ENCODE measurements at places on chromosomes 5 and 9. TPM values are rescaled to one million over a fixed set of nuclear protein-coding genes. Genes with fewer than 3 reads are reported as not detected.

PAEP gene
- total RNA-seq: not detected

KIAA1958 gene
- 10.7 TPM for total RNA-seq

ZMAT2 gene
- 53.9 TPM for total RNA-seq

SPOCK1 gene
- total RNA-seq: not detected

PTGES gene
- 0.39 TPM for total RNA-seq

LRRC70 gene
- 1.1 TPM for total RNA-seq

AQP3 gene
- 2.1 TPM for total RNA-seq

IFNA21 gene
- total RNA-seq: not detected

NDUFAF2 gene
- total RNA-seq: 32.6 TPM

HAVCR2 gene
- total RNA-seq: 48.6 TPM

- no peak overlapping the region for H3K27ac ChIP-seq
- DNase-seq: no peak
- H3K36me3 ChIP-seq: no peaks in the 10 kb centered on the region
- no peaks in the 10 kb centered on the region for H3K4me1 ChIP-seq
- H3K27me3 ChIP-seq: no peaks in the 10 kb centered on the region
Observed at GRCh38 chr5:124461157-124461556, 285.3 kb downstream of the ZNF608 start.

DNA sequence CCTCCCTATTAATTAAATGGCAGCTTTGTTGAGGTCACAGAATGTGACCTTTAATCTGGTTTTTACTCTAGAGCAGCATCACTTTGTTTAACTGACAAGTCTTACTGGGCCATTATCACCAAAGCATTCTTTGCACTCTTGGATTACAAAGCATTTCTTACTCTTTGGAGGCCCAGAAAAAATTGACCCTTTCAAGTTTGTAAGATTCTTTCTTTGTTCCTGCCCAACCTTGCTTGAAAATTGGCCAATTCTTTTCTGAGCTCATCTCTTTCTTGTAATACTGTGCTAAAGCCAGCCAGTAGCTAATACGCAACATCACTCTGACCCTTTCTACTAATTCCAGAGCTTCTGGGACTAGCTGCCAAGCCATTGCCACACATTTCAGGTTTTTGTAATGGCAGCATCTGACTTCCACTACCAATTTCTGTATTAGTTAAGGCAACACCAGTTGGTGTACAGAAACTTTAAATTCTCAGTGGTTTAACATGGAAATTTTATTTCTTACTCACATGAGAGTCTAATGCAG lies 131.6 kb downstream of the PRDM6 start:
- H3K36me3 ChIP-seq: no peaks in the 10 kb centered on the region
- DNase-seq: no peak
- H3K4me3 ChIP-seq: no peak overlapping the region
- H3K27me3 ChIP-seq: no peaks in the 10 kb centered on the region
- no peaks in the 10 kb centered on the region for H3K4me1 ChIP-seq

DNA sequence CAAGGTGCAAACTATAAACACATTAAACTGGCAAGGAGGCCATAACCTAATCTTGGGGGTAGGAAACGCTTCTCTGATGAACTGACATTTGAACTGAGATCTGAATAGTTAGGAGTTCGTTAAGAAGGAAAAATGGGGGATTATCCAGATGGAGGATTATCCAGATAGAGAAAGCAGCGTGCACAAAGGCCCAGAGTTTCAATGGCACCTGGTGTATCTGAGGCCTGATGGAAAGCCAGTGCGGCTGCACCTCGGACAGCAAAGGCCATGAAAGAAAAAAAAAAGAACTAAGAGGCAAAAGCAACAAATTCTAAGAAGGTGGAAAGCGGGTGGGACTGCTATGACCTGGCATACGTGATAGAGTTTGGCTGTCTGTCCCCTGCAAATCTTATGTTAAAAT lies 13.0 kb upstream of the CTNNAL1 start:
- H3K4me3 ChIP-seq: no peak overlapping the region
- no peak for DNase-seq
- H3K4me1 ChIP-seq: no peaks in the 10 kb centered on the region
- H3K36me3 ChIP-seq: peaks cover 27% of the 10 kb centered on the region

GRCh38 chr5:158390577-158390976 lies 531.6 kb upstream of the CLINT1 start:
- H3K4me3 ChIP-seq: no peak overlapping the region
- H3K27me3 ChIP-seq: no peaks in the 10 kb centered on the region
- H3K27ac ChIP-seq: no peak overlapping the region
- no peaks in the 10 kb centered on the region for H3K4me1 ChIP-seq
- no peaks in the 10 kb centered on the region for H3K36me3 ChIP-seq
- DNase-seq: no peak

DNA sequence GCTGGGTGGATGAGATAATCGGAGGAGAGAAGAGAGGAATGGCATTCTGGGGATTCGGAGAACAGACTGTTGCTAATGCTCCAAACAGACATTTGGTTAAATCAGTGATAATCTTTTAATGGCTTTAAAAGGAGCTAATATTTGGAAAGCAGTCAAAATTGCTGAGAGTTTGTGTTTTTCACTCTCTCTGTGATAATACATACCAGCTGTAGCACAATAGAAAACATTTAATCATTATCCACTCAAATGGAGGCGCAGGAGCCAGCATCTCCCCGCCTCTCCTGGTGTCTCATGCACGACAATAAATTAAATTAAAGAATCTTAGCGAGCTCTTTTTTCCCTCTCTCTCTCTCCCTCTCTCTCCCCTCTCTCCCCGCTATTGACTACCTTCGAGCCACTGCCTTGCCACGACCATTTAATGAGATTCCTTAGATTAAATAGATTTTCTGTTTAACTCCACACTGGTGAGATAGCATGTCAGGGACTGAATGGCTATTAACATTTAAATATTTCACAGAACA lies 268.6 kb upstream of the MVB12B start:
- no peak for DNase-seq
- no peak overlapping the region for H3K27ac ChIP-seq
- H3K4me1 ChIP-seq: no peaks in the 10 kb centered on the region
- no peaks in the 10 kb centered on the region for H3K36me3 ChIP-seq

DNA sequence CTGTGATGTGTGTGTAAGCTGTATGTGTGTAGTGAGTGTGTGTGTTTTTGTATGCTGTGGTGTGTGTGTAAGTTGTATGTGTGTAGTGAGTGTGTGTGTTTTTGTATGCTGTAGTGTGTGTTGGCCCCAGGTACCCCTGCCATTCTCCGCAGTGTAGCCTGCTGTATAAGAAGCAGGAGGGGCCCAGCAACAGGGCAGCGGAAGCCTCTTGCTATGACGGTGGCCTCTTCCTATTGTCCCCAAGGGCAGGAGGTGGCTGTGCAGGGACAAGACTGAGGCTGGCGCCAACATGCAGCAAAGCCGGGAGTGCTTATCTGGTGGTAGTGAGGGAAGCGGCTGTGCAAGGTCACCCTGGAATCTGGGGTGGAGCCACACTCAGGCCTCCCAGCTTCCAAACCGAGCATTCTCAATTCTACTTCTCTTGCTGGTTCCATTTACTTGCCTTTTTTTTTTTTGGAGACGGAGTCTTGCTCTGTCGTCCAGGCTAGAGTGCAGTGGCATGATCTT lies 5.1 kb downstream of the SPAAR start:
- H3K4me1 ChIP-seq: peaks cover 18% of the 10 kb centered on the region
- H3K27me3 ChIP-seq: no peaks in the 10 kb centered on the region
- no peak overlapping the region for H3K27ac ChIP-seq
- H3K4me3 ChIP-seq: no peak overlapping the region
- DNase-seq: no peak
- H3K36me3 ChIP-seq: no peaks in the 10 kb centered on the region

DNA sequence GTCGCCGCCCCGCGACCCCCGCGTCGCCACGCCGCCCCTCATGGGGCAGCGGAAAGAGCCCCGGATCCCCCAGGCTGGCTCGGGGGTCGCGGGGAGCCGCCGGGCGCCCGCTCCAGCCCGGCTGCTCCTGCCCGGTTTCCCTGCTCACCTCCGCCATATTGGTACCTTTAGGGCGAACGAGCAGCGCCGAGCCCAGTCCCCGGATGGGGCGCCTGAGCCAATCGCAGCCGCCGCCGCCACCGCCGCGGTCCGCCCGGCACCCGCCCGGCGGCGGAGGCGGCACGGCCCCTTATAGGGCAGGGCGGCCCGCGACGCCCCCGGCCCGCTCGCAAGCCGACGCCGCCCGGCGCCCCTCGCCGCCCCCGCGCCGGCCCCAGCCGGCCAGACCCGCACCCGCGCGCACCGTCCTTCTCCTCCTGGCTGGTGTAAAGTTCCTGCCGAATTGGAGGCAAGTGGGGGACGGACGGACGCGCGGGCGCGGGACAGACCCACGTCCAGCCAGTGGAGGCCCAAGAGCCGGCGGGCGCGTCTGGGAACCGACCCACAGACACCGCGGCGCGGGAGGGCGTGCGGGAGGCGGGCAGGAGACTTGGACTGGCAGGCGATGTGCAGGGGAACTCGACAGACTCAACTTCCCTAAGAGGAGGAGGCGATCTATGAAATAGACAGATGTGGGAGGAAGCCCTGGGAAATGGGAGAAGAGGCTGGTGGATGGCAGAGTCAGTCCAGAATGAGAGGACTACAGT lies at the start of gene MIER3:
Gene MIER3 (minus strand): TSS at position 178 of the 746 bp plus-strand sequence. CDS start 21 bp downstream, at position 157.
- H3K4me1 ChIP-seq: peaks cover 23% of the 10 kb centered on the region
- H3K4me3 ChIP-seq: peak within 1 kb of the TSS; percentile 97
- peaks cover 40% of the 10 kb centered on the region for H3K27me3 ChIP-seq
- H3K36me3 ChIP-seq: peaks cover 15% of the 10 kb centered on the region

DNA sequence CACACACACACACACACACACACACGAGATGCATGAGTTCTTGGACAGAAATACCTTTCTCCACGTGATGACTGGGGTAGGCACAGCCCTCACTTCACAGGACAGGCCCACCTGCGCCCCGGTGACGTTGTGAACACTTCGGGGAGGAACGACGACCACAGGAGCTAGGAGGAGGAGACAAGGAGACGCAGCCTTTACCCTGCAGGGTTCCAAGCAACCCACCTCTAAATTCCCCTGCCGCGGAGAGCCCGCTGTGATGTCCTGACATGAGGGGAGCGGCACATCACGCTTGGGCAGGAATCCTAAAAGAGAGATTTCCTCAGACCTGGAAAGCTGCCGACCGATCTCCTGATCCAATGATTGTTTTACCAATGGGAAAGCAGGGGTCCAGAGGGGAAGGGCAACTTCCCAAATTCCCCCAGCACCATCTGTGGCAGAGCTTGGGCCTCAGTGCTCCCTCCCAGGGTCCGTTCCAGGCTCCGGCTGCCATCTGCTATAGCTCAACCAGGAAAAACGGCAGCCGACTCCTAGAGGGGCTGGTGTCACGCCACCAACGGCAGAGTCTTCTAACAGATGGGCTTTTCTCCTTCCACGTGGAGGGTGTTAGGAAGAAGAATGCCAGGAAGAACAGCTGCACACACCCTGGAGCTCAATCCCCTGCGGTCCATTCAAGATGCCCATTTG lies 10.1 kb downstream of the IGFBPL1 start:
- H3K4me1 ChIP-seq: no peaks in the 10 kb centered on the region
- no peaks in the 10 kb centered on the region for H3K36me3 ChIP-seq

DNA sequence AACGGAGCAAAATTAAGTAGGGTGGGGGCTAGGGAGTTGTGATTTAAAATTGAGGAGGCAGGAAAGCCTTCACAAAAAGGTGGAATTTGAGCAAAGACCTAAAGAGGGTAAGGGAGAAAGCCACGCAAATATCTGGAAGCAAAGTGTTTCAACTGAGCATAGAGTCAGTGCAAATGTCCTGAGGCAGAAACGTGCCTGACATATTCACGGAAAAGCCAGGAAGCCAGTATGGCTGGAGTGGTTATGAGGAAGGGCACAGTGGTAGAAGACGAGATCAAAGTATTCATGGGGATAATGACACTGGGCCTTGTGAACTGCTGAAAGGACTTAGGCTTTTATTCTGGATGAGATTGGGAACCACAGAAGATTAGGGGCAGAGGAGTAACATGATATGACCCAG lies 268.4 kb downstream of the MAN2A1 start:
- no peak for DNase-seq
- H3K27ac ChIP-seq: no peak overlapping the region
- no peak overlapping the region for H3K4me3 ChIP-seq
- no peaks in the 10 kb centered on the region for H3K4me1 ChIP-seq

GRCh38 chr5:92119110-92119509 lies 736.0 kb upstream of the ARRDC3 start:
- no peak overlapping the region for H3K4me3 ChIP-seq
- no peaks in the 10 kb centered on the region for H3K4me1 ChIP-seq
- H3K27me3 ChIP-seq: no peaks in the 10 kb centered on the region
- no peak for DNase-seq

DNA sequence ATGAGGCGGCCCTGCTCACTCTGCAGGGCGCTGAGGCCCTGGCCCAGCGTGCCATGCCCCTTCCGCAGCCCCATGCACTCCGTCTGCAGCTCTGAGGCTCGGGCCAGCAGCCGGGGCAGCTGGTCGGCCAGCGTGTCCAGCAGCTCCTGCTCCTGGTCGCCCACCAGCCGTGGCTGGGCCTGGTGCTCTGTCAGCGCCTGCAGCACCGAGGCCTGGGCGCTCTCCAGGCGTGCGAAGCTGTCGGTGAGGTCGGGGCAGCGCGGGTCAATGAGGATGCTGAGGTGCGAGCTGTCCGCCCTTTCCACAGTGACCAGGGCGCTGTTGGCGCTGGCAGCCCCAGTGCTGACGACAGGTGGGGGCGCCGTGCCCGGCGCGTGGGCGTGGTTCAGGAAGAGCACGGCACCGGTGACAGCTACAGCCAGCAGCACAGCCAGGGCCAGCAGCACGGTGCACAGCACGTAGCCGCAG lies 9.4 kb downstream of the FIBCD1 start:
- no peaks in the 10 kb centered on the region for H3K36me3 ChIP-seq
- no peak overlapping the region for H3K4me3 ChIP-seq
- H3K4me1 ChIP-seq: no peaks in the 10 kb centered on the region
- no peak overlapping the region for H3K27ac ChIP-seq

DNA sequence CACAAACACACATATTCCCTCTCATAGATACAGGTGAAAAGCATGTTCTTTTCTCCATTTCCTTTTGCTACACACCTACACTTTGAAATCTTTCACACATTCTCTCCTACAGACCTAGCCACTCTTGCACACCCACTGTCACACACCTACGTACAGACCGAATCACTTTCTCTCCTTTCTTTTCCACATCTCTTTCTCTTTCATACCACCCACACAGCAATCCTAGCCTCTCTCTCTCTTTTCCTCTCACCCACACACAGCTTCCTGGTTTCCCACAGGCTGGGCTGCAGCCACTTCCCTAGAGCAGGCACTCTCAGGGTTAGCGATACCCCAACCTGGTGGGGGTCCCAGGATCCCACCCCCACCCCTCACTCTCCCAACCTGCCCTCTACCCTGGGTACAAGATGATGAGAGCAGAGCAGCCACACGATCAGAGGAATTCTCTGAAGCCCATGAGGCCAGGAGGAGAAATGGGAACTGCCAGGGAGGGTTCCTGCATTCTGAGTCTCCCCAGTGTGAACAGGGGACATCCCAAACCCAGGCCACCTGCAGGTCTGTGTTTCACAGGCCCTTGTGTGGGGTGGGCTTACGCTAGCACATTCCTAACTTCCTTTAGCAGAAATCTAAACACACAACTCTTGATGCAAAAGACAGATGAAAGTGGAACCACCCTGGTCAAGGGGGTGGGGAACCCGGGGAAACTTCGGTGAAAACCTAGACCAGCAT lies 17.1 kb upstream of the SYNPO start:
- no peaks in the 10 kb centered on the region for H3K36me3 ChIP-seq
- DNase-seq: no peak
- no peak overlapping the region for H3K27ac ChIP-seq
- H3K27me3 ChIP-seq: peaks cover 27% of the 10 kb centered on the region
- H3K4me1 ChIP-seq: peaks cover 17% of the 10 kb centered on the region
